Fibroblast of lung (primary cell): ENCODE measurements at places on chromosomes 16 and 17. TPM values are rescaled to one million over a fixed set of nuclear protein-coding genes. Genes with fewer than 3 reads are reported as not detected.
A peak's percentile ranks its signal among the peaks of the same experiment; 100 is the strongest.

ARL5C gene
- not detected in 2 replicates for total RNA-seq

LASP1 gene
- 58.8 and 79.8 TPM in 2 replicates for total RNA-seq

TRAPPC2L gene
- total RNA-seq: 46.5 and 47.7 TPM in 2 replicates

TAOK2 gene
- 36.5 and 41.3 TPM in 2 replicates for total RNA-seq

KRTAP4-3 gene
- total RNA-seq: not detected in 2 replicates

- DNase-seq: no peak
Observed at GRCh38 chr16:50613281-50613963, 65.2 kb downstream of the NKD1 start.

DNA sequence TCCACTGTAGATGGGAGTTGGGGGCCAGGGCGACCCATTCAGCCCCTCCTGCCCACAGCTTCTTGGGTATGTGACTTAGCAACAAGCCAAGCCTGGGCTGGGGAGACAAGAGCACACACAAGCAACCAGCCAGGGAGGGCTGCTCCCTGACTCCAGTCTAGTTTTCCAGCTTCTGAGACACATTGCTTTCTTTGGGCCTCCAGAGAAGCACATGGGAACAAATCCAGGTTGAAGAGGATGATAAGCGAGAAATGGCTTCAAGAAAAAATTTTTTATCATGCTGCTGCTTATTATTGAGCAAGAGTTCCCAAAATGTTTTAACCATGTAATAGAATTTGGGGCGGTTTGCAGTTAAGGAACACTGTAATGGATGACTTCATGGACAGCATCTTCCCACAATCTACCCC is 173.7 kb downstream of the SOX9 start:
- DNase-seq: no peak

DNA sequence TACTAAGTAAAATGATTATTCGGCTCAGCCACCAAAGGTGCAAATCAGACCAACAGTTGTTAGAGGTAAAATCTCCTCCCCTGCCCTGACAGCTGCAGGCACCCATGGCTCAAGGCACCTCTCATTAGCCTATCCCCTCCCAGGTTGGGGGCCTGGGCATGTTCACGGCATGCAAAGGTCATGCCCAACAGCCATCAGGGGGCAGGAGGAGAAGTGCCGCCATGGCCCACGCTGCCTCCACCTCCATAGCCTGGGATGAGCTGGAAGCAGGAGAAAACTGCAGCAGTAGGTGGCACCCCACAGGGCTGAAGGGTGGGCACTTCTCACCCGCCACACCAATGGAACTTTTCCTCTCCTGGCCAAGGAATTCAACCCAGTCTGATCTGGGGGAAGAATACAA is 146.4 kb upstream of the COX10 start:
- DNase-seq: no peak

DNA sequence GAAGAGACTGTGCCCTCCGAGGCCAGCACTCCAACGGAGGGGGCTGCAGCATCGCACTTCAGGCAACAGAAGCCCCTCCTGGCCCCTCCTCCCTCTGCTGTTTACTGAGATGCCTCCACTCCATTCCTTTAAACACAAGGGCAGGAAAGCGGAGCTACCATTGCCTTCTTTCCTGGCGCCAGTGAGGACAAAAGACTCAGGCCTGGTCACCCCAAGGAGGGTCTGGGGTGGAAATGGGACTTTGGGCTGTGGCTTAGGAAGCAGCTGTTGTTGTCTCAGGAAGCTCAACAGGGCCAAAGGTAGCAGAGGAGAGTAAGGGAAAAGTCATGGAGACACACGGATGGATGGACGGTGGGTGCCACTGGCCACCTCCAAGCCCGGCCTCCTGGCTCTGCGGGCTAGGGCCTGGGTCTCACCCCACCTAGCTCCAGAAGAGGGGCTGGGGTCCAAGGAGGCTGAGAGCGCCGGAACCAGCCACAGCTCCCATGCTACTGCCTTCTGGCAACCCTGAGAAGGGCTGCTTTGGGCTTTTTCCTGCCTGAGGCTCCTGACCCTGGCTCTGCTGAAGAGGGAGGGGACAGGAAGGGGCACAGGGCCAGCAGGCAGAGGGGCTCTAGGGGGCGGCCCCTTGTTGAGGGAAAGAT is 11.1 kb downstream of the CD300LG start:
- DNase-seq: no peak

DNA sequence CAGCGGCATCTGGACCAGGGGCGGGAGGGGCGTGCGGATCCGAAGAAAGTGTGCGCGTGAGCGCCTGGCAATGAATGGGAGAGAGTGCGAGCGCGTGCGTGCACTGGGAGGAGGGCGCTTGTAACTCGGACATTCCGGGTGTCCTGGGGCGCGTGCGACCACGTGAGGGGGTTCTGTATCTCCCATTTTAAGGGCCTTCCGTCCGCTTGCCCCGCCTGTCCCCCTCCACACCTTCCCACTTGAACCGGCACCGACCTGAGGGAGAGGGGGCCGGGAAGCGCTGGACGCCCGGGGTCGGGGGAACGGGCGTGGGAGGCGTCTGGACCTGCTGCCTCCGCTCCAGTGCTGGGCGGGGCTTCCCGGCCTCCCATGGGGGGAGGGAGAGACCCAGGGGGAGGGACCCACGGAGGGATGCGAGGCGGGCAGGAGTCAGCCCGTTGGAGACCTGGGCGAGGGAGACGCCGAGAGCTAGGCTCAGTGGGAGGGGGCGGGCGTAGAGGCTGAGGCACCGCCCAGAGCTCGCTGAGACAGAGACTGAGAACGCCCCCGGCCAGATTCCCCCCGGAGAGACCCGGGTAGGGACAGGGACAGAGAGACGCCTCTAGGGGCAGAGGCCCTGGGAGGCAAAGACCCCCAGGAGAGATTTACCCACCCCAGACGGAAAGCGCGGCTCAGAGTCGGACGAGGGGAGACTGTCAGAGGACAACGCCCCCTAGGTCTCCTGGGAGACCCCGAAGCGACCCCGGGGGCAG is at the start of gene KREMEN2:
Gene KREMEN2, plus strand, starts transcription at position 553 of the 752 bp plus-strand sequence. CDS start 246 bp downstream, outside the sequence.
- DNase-seq: no peak

- DNase-seq: no peak
Observed at GRCh38 chr17:83031321-83031945, 48.0 kb upstream of the METRNL start.

DNA sequence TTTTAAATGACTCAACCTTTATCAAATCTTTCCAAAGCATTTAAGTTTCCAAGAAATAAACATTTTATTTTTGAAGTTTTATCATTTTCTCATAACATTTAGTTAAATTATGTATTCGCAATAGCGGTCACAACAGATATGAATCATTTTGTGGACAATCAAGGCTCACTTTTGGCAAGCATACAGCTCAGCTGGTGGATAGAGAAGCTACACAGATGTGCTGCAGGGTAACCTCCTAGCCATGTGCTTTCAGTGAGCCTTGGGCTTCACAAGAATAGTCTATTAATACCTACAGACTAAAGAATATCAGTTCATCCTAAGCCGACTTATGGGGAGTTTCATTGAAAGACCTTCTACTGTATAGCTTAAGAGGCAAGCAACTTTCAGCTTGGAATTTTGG is 144.8 kb downstream of the MRTFB start:
- peak; percentile 36 for DNase-seq

GRCh38 chr17:76982408-76983074 is 114.3 kb downstream of the MGAT5B start:
- no peak for DNase-seq

GRCh38 chr16:2208308-2208707 is 2.4 kb downstream of the BRICD5 start:
- DNase-seq: no peak

- peak; percentile 31 for DNase-seq
Observed at GRCh38 chr17:16987830-16988601, 16.1 kb upstream of the TNFRSF13B start.

GRCh38 chr16:53356478-53357207 is 77.6 kb upstream of the RBL2 start:
- no peak for DNase-seq

DNA sequence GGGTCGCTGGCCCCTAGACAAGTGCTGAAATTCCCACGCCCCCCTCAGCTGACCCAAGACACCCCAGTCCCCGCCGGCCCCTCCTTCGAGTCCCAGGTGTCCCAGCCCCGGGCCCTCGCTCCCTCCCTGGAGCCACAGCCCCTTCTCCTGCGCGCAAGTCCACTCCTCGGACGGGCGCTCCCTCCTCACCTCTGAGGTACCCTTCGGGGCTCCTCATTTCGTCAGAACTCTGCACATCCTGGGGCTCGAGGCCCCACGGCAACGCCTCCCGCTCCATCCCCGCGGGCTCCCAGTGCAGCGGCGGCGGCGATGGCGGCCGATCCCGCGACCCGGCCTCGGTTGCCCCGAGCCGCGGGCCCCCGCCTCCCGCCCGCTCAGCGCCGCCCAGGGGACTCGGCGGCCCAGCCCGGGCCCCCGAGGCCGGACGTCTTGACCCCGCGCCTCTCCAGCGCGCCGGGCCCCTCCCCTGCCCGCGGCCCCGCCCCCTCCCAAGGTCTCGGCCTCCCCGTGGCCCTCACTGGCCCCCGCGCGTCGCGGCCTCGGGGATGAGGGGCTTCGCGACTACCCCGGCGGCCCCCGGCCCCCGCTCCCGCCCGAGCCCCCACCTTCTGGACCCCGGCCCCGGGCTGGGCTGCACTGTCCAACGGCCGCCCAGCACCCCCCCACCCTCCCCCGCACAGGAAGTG is at the start of gene ZNF768:
Gene ZNF768, minus strand, starts transcription at position 430 of the 686 bp plus-strand sequence. Its CDS starts 153 bp downstream, at position 277.
- DNase-seq: peak; percentile 14
